Lower leg skin (tissue), 4 donors: ENCODE measurements at places on chromosomes 7 and 10. TPM values are rescaled to one million over a fixed set of nuclear protein-coding genes. Genes with fewer than 3 reads are reported as not detected.
A peak's percentile ranks its signal among the peaks of the same experiment; 100 is the strongest.

Gene FAM20C
- 19.8 TPM for total RNA-seq

GRCh38 chr10:3476186-3476585 lies 303.6 kb upstream of the PITRM1 start:
- DNase-seq: no peak

Gene ABCA13
- 1.7 TPM for total RNA-seq

DNA sequence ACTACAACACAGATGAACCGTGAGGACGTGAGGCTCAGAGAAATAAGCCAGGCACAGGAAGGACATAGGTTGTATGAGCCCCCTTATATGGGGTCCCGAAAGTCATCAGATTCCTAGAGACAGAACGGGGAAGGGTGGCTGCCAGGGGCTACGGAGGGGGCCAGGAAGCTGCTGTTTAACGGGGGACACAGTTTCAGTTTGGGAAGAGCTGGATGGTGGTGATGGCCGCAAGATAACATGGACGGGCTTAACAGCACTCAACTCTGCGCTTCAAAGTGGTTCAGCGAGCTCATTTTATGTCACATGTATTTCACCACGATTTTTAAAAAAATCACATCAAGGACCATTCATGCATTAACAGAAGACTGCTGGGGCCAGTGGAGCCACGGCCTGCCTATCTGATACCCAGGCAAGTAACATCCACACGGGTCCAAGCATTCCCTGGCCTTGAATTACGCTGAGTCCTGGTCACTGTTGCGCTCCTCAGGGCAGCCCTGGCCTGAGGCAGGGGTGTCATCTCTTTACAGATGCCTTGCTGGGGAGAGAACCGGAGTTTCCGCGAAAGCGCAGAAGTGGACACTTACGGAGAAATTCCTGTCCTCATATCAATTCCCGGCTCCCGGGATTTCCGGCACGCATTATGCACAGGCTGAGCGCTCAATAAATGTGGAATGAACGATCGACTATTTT lies 1.5 kb downstream of the CARD11 start:
- DNase-seq: no peak

- DNase-seq: no peak
These were observed 19.6 kb downstream of the ZAN start for GRCh38 chr7:100752994-100753393.

GRCh38 chr7:149253665-149254064 lies 8.3 kb upstream of the ZNF783 start:
- DNase-seq: no peak

Gene RAPGEF5
- 25.3 TPM for total RNA-seq

- no peak for DNase-seq
These were observed 20.6 kb upstream of the ARHGAP12 start for GRCh38 chr10:31949266-31949665.

DNA sequence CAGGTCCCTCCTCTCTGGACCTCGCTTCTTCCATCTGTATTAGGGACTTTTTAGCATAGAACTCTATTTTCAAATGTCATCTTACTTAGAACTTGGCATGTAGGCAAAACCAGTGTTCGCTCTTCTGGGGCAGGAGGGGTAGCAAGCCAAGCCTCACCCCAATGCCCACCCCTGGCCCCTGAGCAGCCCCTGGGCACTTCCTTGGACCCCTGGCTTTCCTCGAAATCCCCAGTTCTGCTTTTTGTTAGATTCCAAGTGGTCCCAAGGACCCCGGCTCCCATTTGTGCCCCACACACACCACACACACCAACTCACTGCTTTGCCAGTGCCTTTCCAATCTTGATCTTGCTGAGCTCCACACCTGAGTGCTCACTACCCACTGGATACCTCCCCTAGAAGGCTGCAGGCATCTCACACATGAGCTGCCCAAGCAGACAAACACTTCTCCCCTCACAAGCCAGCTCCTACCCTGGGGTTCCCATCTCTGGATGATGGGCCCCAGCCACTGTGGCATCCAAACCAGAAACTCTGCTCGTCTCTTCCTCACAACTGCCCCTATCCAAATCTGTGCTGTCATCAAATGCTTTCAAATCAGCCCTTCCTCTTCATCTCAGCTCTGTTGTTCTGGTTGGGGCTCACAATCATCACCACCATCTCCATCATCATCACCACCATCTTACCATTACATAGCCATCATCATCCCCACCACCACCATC lies 167.9 kb upstream of the ZMIZ1 start:
- DNase-seq: peak; percentile 8

DNA sequence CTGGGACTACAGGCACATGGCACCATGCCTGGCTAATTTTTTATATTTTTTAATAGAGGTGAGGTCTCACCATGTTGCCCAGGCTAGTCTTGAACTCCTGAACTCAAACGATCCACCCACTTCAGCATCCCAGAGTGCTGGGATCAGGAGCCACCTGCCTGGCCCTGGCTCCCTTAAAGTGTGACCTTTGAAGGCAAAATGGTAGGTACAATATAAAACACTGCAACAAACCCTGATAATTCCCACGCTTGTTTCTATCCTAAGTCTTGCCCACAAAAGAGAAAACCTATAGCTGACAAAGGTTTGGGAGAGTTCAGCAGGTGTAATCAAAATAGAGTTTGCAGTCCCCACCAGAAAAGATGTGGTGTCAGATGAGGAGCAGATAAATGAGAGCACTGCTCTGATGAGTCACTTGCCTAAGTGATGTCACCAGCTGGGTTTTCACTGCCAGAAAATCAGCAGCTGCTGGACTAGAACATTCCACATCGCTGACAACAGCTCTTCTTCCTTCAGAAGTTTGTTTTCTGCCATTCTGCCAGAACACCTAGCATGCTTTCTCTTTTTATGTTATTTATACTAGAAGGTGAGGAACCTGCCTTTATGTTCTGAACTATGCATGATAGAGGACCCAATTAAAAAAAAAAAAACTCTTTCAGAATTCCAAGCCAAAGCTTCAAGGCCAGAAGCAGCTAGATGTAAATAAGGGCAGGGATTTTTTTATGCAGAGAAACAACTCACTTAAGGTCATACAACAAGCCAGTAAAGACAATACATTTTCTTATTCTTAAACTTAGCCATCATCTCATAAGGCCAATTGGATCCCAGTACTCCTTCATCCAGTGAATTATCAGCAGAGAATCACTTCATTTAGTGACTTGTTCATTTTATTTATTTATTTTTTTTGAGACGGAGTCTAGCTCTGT lies 18.0 kb downstream of the PURB start:
- DNase-seq: no peak

DNA sequence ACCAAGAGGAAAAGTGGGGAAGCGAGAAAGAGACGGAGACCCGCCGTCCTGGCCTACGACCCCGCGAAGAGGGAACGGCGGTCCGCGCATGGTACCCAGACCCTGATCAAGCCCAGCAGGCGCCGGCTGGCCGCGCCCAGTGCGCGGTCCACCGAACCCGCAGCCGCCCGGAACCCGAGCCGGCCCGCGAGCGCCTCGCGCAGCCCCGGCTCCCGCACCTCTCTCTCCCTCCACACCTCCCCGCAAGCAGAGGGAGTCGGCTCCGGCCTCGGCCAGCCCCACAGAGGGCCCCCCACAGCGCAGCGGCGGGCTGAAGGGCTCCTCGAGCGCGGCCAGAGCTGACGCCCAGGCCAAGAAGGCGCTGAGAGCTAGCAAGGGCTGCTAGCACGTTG lies 164.7 kb downstream of the AGMO start:
- no peak for DNase-seq

- peak; percentile 8 for DNase-seq
These were observed 23.3 kb upstream of the ZNF273 start for GRCh38 chr7:64879800-64880199.

Gene ZFAND2A
- total RNA-seq: 20.2 TPM

DNA sequence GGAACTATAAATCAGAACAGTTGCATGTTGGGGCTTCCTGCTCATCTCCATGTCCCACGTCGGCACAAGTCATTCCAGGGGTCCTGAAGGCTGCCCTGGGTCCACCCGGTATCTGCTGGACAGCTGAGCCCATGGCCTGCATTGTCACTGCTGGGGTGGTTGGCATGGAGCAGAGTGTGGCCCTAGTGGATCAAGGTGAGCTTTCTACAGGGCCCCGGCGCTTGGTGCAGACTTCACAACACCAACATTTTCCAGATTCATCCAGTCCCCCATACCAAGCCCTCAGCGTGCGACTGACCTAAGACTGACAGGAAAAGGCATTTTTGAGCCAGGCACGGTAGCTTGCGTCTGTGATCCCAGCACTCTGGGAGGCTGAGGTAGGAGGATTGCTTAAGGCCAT lies 175.5 kb upstream of the LYZL2 start:
- no peak for DNase-seq

DNA sequence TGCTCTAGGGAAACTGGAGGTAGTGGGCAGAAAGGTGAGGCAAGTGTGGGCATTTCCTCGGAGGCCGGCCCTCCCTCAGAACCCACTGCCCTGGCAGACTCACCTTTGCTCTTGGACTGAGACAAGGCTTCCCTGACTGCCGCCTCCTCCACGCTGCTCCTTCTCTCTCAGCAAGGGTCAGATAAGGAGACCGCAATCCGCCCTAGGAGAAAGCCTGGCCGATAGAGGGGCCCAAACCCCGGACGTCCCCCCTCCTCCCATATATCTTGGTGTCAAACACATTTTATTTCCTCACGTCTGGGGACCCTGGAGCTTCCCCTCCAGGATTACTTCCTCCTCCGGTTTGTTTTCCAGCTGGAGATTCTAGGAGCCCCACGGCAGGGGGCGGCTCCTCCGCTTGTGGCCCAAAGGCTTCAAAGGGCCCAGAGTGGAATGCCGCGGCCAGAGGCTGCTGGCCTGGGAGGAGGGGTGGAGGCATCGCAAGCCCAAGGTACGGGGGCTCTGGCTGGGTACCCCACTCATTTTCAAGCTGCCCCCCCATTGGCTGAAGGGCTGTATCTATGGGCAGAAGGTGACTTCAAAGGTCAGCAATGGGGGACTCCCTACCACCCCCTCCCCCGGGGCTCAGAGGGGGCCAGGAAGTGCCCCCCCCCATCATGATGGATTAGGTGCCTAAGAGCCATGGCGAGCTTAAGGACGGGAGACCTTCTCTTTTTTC lies 31.7 kb upstream of the LBX1 start:
- no peak for DNase-seq

DNA sequence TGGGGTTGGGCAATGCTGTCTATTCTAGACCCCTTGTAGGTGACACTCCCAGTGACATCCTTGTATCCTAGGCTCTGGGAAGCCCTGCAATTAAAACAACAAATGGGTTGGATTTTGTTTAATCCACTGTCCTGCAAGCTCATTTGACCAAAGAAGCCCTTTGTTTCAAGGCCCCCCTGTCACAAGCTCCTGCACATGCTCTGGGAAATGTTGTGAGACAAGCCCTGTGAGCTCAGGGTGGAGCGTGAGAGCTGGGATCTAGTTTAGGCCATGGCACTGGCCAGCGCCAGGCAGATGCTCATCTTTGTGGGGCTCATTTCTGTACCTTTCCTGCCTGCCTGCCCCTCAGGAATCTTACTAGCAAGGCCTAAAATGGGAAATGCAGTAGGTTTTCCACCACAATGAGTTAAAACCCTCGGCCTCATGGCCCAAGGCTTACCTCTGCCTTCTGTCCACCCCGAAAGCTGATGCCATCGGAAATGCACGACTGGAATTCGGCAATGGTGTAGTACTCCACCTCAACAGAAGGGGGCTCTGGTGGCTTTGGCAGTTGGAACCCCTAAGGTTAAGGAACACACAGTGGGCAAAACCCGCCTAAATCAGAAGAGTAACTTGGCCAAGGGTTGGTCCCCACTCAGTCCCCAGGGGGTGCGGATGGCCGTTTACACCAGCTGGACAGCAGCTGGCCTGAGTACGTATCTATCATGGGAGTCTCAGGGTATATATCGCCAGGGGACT lies 112.0 kb downstream of the NEURL1 start:
- peak; percentile 43 for DNase-seq

DNA sequence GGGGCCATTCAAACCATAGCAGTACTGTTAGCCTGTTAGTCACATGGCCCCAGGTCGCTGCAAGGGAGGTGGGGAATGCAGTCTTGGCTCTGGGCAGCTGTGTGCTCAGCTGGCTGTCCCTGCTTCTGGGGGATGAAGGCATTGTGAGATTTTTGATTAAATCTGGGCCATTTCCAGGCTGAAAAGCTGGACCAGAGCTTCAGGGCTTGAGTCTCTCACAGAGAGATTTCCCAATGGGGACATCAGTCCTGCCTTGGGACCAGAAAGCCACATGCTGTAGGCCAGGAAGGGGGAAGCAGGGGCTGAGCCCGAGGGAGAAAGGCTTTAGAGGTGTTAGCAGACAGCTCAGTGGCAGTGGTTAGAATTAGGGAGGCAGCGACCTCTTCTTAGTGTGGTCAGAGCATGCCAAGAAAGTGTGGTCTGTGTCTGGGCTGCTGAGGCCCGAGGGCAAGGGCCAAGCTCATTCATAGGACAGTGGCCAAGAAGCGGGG lies 33.6 kb downstream of the PALD1 start:
- DNase-seq: no peak

- no peak for DNase-seq
These were observed 13.9 kb downstream of the HDAC9 start for GRCh38 chr7:18509481-18509880.

DNA sequence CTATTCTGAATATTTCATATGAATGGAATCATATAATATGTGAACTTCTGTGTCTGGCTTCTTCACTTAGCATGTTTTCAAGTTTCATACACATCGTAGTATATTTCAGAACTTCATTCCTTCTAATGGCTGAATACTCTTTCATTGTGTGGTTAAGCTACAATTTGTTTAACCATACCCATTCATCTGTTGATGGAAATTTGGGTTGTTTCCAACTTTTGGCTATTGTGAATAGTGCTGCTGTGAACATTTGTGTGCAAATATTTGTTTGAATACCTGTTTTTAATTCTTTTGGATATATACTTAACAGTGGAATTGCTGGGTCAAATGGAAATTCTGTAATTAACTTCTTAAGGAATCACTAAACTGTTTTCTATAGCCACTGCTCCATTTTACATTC lies 86.0 kb upstream of the MDFIC start:
- DNase-seq: no peak

GRCh38 chr7:43779045-43779812 lies 20.7 kb downstream of the BLVRA start:
- DNase-seq: peak; percentile 43
